ENCODE measurements at places on chromosomes 2 and 18. TPM values are rescaled to one million over a fixed set of nuclear protein-coding genes. Genes with fewer than 3 reads are reported as not detected.
A peak's percentile ranks its signal among the peaks of the same experiment; 100 is the strongest.

Gene DPYSL5
- 0.63 TPM for total RNA-seq

Gene FOXI3
- 0.17 TPM for total RNA-seq

Gene MEIS1
- total RNA-seq, result 0.23 TPM

Gene TMEM163
- total RNA-seq, result 0.65 TPM

Gene MYO5B
- 48.4 TPM for total RNA-seq

Gene YPEL5
- 63.1 TPM for total RNA-seq

Gene COL6A3
- 13.0 TPM for total RNA-seq

Gene C2orf66
- not detected for total RNA-seq

Gene ASTL
- not detected for total RNA-seq

Gene TWIST2
- total RNA-seq, result 1.8 TPM

Gene DGKD
- total RNA-seq, result 24.5 TPM

Gene C2orf15
- 2.4 TPM for total RNA-seq

Gene PPM1B
- total RNA-seq, result 15.3 TPM

Gene CCDC85A
- 0.07 TPM for total RNA-seq

Gene GTF2A1L
- not detected for total RNA-seq

GRCh38 chr18:31097666-31098065 lies 4.6 kb downstream of the DSC2 start:
- no peak for DNase-seq

DNA sequence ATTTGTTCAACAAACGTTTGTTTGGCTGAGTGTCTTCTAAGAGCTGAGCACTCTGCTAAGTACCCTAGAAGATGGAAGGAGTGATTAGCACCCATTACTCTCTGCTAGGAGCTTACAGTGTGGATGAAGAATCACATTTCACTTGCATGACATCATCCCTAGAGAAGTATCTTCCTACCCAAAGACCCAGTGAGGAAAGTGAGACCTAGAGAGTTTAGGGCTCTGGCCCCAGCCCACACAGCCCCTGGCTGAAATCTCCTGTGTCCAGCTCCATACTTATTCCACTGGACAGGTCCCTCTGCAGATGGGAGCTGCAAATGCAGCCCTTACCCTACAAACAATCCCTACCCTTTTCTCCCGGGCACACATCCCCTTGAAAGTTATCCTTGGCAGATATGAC lies 26.8 kb upstream of the EPAS1 start:
- DNase-seq, result no peak

DNA sequence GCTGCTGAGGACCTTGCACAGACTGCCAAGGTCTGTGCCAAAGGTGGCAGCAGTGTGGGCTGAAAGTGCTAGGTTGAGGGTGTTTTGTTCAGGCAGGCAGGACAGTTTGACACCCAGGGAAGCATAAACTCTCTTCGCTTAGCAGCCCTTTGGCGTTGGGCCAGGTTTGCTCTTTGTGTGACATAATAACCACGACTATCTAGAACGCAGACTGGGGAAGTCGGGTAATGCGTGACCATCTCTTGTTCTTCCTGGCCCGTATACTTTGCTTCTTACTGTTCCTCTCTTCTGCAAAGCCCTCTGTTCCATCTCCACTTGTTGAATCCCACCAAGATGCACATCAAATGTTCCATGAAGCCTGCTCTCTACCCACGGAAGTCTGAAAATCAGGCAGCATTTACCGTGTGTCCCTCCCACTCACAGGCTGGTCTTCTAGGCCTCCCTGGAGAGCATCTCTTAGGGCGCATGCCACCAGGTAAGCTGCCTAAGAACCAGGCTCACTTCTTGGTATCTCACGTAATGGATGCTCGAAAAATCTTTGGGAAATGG lies 96.7 kb upstream of the LMAN1 start:
- DNase-seq, result no peak

DNA sequence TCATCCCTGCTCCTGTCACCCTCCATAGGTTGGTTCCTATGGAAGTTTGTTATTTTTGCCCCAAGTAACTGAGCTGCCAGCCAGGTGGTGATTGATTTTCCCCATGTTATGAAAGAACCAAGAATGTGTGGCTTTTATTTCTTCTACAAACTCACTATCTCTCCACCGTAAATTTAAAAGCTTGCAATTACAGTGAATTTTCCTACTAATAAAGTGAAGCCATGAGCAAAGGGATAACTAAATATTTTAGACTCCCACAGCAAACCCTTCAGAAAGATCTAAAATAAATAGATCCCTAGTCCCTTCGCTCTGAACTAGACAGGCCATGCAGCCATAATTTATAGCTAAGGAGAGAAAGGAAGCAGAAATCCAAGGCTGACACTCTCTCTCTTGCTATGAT lies 6.2 kb upstream of the KIAA2012 start:
- no peak for DNase-seq

DNA sequence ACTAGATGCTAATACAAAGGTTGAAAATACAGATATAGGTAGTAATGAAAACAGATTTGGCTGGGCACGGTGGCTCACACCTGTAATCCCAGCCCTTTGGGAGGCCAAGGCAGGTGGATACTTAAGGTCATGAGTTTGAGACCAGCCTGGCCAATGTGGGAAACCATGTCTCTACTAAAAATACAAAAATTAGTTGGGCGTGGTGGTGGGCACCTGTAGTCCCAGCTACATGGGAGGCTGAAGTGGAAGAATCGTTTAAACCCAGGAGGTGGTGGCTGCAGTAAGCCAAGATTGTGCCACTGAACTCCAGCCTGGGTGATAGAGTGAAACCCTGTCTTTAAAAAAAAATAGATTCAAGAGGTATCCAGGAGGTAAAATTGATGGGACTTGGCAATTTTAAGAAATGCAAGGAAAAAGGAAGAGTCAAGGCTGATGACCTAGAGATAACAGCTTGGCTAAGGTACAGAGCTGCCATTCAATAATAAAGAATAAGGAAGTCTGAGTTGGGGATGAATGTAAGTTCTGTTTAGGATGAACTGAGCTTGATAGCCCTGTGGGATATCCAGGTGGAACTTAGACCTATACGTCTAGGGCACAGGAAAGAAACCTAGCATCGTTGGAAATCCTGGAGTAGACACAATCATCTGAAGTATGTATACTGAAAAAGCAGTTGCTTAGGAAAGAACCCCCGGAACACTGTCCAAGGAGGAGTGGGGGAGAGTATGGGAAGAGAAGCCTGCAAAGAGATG lies 9.1 kb downstream of the MAT2A start:
- DNase-seq, result no peak

DNA sequence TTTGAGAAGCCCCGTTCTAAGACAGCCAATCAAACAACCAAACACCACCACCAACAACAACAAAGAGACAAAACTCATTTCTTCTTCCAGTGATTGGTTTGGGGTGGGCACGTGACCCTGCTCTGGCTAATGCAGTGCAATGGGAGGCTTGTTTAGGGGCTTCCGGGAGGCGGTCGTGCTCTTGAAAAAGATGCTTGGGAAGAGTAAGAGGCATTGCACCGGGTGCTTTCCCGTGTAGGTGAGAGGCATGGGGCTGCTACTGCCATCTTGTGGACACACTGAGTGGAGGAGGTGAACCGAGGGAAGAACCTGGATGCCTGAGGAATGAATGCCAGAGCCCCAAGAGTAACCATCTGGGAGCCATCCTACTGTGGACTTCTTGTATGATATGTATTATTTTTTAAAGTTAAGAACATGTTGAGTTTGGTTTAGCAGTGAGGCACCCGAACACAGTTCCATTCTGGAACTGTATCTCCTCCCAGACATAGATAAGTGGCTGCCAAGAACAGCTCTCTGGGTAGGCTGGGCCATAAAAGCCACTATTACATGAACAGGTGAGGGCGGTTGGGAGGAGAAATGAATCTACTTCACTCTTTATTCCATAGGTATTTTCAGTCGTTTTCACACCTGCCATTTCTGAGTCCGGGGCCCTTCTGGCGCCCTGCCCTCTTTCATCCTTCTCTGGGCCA lies 19.1 kb upstream of the ARHGAP25 start:
- peak; percentile 13 for DNase-seq

DNA sequence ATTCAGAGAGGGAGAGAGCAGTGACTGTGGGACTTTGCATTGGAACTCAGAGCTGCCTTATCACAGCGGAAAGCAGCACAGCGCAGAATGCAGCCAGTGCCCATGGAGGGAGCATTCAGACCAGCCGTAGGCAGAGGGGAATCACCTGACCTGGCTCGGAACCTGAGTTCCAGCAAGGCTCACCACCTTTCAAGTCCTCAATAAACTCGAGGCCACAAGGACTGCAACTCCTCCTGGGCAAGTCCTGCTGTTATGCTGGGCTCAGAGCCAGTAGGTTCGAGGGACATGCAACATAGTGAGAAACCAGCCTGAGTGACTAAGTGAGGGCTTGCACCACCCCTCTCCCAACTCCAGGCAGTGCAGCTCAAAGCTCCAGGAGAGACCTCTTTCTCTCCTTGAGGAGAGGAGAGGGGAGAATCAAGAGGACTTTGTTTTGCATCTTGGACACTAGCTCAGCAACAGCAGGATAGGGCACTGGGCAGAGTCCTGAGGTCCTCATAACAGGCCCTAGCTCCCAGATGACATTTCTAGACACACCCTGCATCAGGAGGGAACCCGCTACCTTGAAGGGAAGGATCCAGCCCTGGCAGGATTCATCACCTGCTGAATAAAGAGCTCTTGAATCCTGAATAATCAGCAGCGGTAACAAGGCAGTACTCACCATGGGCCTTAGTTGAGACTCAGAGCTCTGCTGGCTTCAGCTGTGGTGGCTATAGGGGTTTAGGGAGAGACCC lies 136.8 kb upstream of the OTOS start:
- DNase-seq, result peak; percentile 10

GRCh38 chr18:48673853-48674721 lies 135.3 kb downstream of the CTIF start:
- no peak for DNase-seq
